ENCODE measurements at places on chromosomes 1 and 21.

DNA sequence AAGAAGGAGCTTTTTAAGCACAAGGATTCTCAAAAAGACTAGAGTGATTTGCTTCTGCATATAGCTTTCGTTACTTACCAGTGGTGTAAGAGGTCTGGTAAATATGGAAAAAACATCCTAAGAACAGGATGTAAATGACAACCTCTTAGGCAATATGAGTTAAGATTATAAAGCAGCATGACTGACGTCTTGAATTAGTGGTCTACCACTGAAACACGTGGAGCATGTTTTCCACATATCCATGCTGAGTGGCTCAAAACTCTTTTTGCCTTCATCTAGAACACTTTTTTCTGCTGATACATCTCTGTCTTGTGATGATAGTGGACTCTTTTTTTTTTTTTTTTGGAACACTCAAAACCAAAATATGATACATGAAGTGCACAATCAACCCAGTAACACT, 44.6 kb downstream of the RCAN1 start:
- DNase-seq = no peak

DNA sequence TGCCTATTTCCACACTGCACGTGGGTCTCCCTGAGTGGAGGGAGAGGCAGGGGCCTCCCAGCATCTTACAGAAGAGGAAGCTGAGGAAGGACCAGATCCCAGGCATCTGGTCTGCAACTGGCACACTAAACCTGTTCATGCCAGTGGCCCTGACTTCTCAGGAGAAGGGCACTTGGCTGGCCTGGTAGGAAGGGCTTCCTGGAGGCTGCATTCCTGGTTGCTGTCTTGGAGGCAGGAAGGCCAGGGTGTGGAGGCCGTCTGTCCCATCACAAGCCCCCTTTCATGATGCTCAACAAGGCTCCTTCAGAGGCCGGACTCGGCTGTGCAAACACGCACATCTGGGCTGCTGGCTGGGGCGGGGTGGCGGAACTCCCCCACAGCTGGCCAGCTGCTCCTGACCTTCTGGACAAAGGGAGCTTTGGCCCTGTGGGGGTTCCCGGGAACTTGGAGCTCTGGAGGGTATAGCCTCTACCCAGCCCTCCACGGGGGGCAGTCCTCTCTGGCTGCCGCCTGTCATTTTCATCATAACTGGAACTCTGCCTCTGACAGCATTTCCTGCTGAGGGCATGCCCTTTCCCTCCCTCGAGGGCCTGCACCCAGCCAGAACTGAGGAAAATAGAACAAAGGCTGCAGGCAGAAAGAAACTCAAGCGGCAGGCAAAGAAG, 39.2 kb upstream of the POU3F1 start:
- DNase-seq = no peak

DNA sequence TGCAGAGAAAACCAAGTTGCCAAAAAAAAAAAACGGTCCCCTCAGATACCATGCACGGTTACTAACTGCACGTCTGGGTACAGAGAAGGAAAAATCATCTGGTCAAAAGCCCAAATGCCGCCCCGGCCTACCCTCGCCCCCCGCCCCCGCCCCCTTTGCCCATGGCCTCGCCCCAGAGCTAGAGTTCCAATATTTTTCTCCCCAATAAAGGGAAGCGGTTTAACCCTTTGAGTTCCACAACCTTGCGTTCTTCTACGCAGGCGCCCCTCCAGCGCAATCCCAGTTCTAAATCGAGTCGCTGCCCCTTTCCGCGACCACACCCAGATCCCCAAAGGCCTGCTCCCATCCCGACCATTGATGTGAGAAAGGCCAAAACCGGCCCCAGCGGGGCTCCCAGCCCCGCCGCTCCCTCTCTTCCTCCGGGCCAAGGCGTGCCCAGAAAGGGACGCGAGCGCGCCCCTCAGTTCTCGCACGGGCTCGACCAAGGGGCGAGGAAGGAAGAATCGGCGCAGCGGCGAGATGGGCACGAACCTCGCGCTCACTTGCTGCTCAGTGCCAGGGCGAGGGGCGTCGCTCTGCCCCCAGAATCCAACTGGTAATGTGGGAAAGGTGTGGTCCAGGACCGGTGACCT, 797 bp downstream of the WDR47 start:
- peak; percentile 8 for DNase-seq

- DNase-seq = no peak
Observed at GRCh38 chr1:179164494-179164893, 65.0 kb downstream of the ABL2 start.

DNA sequence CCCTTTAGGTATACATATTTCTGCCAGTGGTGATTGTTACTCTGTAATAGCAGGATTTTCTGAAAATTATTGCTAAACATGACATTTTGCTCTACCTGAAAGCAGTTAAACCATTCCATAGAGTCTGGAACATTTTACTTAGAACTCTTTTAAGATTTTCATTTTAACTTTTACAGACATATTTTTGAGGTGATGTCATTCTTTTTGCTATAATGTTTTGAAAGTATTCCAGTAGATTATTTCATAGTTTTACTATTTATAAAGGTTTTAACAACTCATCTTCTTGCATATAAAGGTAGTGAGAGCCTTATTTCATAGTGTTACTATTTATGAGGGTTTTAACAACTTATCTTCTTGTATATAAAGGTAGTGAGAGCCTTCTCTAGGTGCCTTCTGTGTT, 42.9 kb downstream of the PTBP2 start:
- DNase-seq = no peak

DNA sequence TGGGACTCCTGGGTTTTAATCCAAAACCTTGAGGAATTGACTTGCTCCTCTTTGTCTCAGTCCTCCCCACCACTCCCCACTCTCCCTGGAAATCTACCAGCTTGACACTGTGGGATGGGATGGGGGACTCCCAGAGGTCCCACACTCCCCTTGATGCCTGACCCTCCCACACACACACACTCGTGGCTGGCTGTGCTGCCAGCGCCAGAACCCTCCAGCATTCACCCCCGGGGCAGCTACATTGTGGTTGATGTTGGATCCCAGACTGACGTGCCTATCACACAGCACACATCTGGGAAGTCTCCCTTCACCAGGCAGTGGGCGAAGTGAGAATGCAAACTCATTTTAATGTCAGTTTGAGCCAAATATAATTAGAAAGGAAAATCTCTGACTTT, 10.0 kb downstream of the KIRREL1 start:
- DNase-seq = no peak

GRCh38 chr1:165912638-165913037, 85.2 kb downstream of the UCK2 start:
- no peak for DNase-seq

DNA sequence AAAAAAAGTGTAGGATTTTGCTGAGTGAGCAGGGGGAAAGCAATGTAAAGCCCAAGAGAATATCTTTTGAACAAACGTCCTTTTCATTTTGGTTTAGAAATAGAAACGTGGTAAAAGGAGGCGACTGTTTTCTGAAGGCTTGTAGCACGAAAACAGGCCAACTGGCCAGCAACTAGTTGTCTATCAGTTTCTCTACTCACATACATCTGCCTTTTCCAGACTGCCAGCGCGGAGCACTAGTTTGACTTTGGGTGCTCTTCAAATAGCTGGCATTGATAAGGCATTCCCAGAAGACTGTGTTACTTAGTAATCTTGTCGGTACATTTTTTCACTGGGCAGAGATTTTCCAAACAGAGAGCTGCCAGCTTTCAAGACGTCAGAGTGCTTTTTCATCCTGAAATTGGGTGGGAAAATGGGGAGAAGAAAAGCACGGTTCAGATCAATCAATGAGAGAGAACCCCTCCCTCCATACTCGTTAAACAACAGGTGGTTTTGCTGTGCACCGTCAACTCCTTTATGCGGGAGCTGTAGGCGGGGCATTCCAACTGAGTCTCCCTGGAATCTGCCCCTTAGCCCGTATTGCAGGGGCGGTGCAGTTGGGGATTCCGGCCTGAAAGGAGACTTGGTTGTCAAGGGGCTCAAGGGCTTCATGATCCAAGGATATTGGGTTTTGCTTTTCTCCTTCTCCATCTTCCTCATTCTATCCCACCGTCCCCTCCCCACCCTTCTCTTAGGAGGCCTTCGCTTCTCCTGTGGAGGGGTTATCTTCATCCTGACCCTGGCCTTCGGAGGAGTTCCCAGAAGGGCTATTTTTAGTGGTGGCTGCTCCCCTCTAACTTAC, 884 bp upstream of the LRRC8C start:
- DNase-seq = no peak

GRCh38 chr1:37814252-37814651, 6.2 kb upstream of the YRDC start:
- no peak for DNase-seq

DNA sequence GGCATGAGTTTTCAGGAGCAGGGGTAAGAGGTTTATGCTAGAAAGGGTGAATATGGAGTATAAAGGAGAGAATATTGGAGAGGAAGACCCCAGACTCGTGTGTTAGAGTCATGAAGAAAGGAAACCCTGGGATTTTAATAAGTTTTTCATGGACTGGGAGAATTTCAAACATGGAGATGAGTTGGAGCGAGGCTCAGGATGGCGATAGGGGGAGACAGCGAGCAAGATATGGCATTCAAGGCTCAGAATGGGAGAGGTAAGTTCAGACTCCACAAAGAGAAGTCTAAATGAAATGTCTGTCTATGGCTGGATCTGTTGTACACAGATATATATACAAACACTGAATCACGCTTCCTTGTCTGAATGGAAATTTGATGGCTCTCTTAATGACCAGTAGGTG, 92.5 kb downstream of the LRRC40 start:
- no peak for DNase-seq

DNA sequence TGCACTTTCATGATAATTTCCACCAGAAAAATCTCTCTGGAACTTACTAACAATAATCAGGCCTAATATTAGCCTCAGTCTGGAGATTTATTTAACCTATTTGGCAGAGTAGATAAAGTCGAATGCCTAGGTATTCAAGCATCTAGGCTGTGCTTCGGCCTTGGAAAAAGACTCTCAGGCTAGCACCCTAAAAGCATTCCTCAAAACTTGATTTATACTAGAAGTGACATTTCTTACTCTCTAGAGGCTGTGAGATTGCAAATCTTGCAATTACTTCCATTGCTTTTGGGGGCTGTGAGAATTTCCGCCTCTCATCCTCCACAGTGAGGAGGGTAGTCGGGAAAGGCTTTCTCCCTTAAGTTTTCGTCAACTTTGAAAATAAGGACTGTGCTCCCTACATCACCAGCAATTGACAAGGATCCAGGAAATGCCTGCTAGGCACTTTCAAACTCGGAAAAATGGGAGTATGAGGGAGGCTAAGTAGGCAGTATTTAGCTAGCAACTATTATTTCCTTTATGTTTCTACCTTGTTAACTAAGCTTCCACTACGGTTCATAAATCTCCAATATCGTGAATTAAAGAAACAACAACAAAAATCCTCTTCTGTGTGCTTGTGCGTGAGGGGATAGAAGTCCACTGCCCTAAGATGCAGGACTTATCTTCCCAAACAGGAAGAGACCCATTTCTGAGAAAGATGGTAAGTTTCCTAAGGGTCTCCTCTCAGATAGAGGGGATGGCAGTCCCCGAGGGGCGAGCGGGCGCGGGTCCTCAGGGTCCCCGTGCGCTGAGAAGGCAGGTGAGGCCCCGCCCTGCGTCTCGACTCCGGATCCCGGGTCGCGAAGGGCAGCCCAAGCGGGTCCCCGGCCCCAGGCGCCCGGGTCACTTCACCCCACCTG, 1.1 kb upstream of the LMO4 start:
- DNase-seq = no peak

GRCh38 chr1:239719642-239720258, 333.4 kb downstream of the CHRM3 start:
- DNase-seq = peak; percentile 12

DNA sequence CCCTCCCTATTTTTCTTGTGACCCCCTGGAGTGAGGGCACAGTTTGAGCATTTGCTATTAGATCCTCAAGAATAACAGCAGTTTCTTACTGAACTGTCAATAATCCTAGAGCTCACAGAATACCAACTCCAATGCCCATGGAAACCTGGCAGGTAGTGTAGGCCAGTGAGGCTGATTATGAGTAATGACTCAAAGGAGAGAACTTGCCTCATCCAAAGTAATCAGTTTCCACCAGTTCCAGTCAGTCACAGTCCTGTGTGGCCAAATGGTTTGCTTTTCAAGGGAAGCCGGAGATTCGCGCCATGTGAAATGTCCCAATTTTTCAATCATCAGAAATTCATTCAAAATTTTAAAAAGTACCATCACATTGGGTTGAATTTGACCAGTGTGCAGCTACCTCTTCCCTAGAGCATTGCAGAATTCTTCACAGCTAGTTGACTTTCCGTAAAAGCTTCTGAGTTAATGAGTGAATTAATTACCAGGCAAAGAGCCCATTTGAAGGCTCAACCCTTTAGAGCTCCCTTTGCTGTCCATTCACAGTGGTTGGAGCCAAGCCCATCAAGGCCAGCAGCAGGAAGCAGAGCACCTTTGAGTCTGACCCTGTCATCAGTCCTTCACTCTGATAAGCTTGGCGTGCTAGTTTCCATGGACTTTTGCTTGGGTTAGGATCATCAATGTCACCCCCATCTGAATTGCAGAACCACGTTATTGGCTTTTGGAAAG, 170.3 kb downstream of the KAZN start:
- no peak for DNase-seq

DNA sequence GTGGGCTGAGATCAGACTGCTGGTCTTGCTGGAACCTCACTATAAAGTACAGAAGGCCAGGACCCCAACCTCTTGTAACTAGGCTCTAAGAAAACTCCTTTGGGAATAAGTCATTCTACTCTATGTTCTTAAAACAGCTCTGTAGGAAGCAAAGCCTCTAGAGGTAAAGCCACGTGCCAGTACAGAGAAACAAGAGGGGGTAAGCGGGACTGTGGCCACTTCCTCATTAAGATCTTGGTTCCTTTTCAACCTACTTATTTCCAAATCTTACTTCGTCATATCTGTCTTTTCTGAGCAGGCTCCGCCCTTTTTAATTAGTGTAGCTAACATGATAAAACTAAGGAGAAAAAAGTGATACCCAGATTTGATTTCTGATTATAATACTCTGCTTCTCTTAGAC, 3.8 kb downstream of the NCSTN start:
- DNase-seq = no peak

GRCh38 chr1:40751802-40752201, 31.8 kb upstream of the KCNQ4 start:
- DNase-seq = no peak

GRCh38 chr1:118185084-118185832, at the start of gene SPAG17:
Gene SPAG17, minus strand, starts transcription at chr1:118185228. Its CDS starts 71 bp downstream, at chr1:118185157.
- DNase-seq = no peak

DNA sequence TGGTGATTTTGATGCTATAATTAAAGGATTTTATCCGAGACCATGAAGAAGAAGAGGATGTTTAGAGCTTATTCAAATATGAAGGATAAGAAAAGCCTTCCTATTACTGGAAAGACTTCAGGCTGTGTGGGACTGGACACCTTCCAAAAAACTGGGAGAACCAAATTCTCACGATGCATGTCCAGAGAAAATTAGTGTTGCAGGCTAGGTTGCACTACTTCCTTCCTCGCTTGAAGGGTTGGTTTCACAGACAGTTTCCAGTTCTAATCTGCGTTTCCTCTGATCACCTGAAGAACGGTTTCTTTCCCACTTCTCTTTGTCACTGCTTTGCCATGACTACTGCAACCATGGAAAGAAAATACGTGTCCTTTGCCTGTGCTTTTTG, 2.0 kb downstream of the MTARC2 start:
- no peak for DNase-seq

GRCh38 chr1:2602311-2602835, 15.8 kb downstream of the PRXL2B start:
- no peak for DNase-seq

Measured in activated T-helper 1 cell treated with Interleukin-2 at 50 U/mL for 16 hours (primary cell).